ENCODE measurements at places on chromosomes 3 and 15.

DNA sequence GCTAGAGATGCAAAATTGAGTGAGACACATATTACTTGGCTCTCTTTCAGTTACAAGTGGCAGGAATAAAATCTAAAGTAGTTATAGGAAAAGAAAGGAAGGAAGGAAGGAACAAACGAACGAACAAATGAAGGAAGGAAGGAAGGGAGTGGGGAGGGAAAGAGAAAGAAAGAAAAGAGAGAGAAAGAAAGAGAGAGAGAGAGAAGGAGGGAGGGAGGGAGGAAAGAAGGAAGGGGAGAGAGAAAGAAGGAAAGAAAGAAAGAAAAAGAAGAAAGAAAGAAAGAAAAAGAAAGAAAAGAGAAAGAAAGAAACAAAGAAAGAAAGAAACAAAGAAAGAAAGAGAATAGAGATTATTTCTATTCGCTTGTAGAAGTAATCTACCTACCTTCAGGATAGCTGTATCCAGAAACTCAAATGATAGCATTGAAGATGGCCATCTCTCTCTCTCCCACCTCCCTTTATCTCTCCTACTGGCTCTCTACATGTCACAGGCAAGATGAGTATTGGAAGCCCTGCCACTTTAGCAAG is 229.7 kb upstream of the TLE3 start:
- no peak for DNase-seq

DNA sequence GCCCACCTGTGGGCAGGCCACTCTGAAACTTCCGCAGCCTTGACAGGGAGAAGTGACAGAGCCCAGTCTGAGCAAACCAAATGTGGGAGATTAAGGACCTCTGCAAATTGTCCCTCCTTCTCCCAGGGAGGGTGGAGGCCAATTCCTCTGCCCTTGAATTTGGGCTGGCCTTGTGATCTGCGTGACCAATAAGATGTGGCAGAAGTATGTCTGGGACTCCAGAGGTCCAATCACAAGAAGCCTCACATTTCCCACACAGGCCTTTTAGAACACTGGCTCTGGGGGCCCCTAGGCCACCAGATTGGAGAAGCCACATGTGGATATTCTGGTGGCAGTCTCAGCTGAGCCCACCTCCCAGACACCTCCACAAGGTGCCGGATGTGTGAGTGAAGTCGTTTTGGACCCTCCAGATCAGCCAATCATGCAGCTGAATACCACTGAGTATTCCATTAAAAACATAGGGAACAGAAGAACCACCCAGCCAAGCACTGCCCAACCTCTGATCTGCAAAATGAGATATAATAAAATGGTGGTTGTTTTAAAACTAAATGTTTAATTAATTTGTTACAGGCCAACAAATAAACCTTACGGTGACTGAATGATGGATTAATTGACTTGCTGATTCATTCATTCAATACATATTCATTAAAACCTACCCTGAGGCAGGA is 150.3 kb downstream of the NUP210 start:
- no peak for DNase-seq

DNA sequence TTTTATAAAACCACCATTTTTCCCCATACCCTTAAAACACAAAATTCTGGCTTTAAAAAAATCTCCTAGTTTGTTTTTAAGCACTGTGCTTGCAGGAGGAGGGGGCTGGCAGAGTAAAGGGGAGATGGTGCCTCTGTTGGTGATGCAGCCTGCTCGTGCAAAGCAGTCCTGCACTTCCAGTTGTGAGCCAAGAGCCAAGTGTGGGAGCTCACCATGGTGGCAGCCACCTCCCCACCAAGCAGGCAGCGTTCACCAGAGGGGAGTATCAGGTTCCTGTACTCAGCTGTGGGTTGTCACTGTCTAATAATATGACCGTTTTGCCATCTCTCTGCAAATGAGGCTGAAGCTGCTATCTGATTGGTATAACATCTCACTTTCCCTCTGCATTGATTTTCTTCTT is 164.8 kb downstream of the SYNPR start:
- no peak for DNase-seq

DNA sequence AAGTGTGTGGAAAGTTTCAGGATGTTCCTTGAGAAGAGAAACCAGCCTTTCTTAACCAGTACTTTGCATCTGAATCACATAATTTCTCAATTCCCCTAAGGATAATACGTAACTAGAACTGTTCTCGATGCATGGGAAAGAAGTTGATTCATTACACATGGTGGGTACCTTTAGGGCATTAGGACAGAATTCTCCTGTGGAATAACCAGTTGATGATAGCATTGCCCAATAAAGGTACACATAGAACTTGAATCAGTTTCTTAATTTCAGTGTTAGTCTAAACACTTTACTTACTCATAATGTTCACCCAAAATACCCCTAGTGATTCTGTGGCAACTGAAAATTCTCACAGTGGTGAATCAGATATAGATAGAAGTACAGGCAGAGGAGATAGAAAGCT is 1030.9 kb downstream of the ROBO1 start:
- no peak for DNase-seq

- no peak for DNase-seq
Measured at GRCh38 chr3:127532561-127533203, 57.9 kb downstream of the TPRA1 start.

DNA sequence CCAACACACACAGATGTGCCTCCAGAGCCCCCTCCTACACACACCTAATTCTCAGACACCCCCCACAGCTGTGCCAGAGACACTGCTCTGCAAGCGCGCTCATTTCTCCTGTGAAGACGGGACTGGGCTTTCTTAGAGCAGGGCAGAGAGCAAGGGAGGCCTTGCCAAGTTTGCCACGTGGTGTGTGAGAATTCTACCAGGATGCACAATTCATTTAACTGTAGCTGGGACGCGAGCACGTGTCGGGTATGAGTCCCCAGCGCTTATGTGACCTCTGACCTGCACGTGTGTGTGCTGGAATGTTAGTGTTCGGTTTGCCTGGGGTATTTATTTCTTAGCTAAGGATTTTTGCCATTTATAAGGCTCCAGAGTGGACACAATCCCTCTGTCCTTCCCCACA is 37.0 kb downstream of the FEM1B start:
- DNase-seq = no peak

All from activated CD4-positive, alpha-beta T cell treated with anti-CD3 and anti-CD28 coated beads, Interleukin-2, amount 50 U/mL, for 24 hours (primary cell).